Stimulated activated CD4-positive, alpha-beta T cell treated with anti-CD3 and anti-CD28 coated beads, Interleukin-12 subunit alpha, Interleukin-12 subunit beta, amount 100 ng/mL, for 4 hours (primary cell): ENCODE measurements at places on chromosomes 16 and 17.

DNA sequence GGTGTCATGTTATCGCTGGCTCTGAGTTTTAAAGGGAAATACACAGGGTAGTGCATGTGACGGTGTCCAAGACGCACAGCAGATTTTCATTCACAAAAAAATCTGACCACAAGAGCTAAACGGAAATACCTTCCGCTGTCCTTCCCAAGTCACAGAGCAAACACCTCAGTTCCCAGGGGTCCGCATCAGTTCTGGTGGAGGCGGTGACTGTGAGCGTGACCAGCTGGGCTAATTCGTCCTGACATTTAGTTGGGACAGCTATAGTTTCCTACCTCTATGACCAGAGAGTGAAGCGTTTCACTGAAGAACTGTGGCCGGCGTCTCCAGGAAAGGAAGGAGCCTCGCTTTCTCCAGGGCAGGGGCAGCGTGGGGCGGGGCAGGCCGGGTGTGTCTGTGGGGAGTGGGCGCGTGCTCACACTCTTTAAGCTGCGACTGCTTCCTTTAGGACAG, 10.5 kb upstream of the FASN start:
- no peak for DNase-seq

DNA sequence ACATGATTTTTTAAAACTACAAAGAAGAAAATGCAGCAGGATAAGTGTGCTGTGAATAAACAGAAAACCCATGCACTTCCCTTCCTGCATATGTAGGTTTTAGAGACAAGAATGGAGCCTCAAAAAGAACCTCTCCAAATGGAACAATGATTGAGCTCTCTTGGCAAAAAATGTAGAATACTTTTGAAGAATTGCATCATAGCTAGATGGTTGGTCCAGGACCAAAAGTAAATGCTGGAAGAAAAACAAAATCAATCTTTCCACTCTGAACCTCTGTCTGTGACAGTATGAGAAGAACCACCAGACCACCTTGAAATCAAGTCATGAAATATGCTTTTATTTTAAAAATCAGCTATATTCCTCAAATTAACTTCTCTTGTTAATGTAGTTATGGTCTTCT, 17.5 kb downstream of the HELZ start:
- DNase-seq: no peak

- no peak for DNase-seq
Measured at GRCh38 chr17:49521471-49522356, 26.6 kb downstream of the NGFR start.

GRCh38 chr17:40283662-40284061, 4.0 kb upstream of the CDC6 start:
- DNase-seq: no peak

DNA sequence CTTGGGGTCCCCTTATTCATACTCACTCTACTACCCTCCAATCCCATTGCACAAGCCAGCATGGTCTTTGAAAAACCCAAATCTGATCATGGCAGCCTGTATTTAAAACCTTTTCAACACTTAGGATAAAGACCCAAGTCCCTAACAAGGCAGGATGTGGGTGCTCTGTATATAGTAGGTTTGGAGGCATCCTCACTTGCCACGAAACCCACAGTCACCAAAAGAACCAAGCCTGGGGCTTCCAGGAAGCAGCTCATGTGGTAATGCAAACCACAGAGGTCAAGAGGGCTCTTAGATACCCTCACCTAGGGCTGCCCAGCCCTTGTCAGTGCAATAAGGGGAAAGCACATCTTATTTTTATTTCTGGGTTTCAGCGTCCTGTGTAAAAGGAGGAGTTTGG, 218.6 kb upstream of the ASIC2 start:
- no peak for DNase-seq

- DNase-seq: no peak
Measured at GRCh38 chr16:83143788-83144187, 517.0 kb downstream of the CDH13 start.

DNA sequence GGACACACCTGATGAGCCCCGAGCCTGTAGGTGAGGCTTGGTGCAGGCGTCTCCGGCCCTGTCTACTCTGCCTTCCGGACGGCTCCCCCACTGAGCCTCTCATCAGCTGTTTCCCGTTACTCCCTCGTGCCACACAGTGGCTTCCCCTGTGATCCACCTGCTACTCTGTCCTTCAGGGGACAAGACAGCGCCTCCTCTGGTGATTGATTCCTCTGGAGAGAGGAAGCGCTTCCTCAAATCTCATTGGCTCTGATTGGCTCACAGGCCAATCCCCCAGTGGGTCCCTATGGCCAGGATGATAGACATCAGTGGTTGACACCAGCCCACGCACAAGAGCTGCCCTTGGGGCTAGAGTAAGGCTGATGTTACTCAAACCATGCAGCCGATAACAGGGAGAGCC, 24.0 kb downstream of the RNF213 start:
- DNase-seq: no peak

DNA sequence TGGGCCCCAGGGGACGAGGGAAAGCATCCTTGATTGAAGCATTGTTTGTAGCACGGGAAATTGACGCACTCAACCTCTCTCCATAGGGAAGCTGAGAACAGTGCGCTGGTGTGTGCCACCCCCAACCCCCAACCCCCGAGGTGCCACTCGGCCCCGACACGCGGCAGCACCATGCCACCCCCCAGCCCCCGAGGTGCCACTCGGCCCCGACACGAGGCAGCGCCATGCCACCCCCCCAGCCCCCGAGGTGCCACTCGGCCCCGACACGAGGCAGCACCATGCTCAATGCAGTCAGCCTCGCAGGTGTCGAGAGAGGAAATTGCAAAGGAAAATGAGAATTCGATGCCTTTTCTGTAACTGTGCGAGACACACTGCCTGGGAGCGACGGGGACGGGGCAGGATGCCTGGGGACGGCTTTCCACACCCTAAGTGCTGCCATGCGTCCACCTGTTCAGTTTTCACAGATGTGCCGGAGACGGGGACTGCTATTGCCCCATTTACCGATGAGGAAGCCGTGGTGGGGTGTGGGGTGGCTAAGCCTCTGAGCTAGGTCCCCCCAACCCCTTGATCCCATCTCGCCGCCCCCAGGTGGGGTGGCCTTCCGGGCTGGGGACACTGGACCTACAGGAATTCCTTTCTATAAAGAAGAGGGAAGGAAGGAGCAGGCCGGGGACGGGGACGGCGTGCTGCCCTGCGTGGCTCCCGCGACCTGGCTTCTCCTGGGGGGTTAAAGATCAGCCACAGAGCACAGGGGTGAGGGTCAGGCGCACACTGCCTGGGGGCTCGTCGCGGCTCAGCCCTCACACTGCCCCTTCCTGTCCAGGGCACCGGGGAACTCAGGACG, 9.8 kb downstream of the CBFA2T3 start:
- DNase-seq: no peak

GRCh38 chr16:66619534-66620428, 15.3 kb downstream of the CMTM3 start:
- no peak for DNase-seq

- DNase-seq: peak; percentile 36
Measured at GRCh38 chr16:66924527-66925321, 611 bp downstream of the RRAD start.

- DNase-seq: no peak
Measured at GRCh38 chr16:11968577-11968976, 3.6 kb downstream of the TNFRSF17 start.
